ENCODE measurements at places on chromosomes 3 and 15. TPM values are rescaled to one million over a fixed set of nuclear protein-coding genes. Genes with fewer than 3 reads are reported as not detected.

DNA sequence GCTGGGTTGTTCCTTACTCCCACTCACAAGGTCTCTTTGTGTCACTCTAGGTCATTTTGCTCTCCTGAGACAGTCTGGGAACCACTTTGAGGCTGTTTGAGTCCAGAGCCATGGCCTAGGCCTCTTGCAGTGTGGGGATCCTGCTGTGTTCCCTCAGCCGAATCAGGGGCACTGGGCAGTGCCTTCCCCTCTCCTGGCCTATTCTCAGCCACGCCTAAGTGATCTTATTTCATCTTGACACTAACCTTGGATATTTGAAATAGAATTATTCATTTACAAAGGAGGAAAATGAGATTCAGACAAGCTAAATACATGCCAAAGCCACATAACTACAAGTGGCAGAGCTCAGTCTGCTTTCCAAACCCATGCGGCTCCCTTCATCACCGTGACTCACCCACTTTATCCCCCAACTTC lies 557.2 kb upstream of the TBL1XR1 start:
- no peak for DNase-seq

MRPL46 gene
- 43.1 TPM for total RNA-seq

SAMD7 gene
- not detected for total RNA-seq

CASR gene
- not detected for total RNA-seq

- no peak for DNase-seq
Measured at GRCh38 chr3:86794361-86795065, 196.4 kb downstream of the VGLL3 start.

DNA sequence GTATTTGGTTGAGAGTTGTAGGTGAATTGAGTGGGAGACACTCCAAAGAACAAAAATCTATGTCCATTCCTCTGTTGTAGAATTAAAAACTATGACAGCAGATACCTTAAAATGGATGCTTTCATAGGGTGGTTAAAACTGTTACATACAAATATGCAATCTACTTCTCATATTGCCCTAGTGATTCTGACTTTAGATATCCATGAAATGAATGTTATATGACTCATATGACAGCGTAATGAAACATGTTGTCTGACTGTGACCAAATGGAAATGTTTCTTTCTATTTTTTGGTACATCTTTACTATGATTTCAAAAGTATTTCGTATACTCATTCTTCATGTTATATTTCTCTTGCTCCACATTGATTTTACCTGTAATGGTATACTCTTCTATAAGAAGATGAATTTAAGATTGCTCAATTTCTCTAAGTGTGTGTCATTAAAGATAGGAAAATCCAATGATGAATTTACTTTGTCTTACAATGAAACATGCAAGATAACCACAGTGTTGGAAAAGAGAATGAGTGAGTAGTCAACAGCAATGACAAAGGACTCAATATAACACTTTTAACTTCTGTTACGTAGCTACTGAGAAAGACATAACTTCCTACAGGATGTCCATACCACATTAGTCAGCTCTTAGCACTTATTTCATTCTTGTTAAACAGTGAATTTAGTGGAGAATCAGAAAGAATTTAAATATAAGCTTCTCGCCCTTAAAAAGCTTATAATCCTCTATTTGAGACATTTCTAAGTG lies 79.3 kb upstream of the LSAMP start:
- DNase-seq: no peak

RLBP1 gene
- total RNA-seq: not detected

MEX3B gene
- 2.4 TPM for total RNA-seq

- DNase-seq: no peak
Measured at GRCh38 chr3:49025005-49025792, 3.3 kb downstream of the NDUFAF3 start.

PSMD6 gene
- 150 TPM for total RNA-seq

CLDN16 gene
- not detected for total RNA-seq

DNA sequence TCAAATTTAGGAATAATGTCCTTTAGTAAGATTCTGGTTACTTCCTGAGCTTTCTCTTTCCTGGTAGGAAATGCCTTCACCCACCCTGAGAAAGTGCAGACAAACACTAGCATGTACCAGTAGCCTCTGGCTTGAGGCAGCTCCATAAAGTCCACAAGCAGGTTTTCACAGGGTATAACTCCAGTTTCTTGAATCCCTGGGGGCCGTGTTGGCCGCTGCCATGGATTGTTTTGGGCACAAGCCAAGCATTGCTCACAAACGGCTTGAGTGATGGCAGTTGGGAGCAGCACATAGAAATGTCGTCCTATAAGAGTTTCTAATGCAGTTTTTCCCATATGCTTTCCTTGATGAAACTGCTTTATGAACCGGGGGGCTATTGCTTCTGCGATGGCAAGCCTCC lies 164.1 kb downstream of the STXBP5L start:
- no peak for DNase-seq

DNA sequence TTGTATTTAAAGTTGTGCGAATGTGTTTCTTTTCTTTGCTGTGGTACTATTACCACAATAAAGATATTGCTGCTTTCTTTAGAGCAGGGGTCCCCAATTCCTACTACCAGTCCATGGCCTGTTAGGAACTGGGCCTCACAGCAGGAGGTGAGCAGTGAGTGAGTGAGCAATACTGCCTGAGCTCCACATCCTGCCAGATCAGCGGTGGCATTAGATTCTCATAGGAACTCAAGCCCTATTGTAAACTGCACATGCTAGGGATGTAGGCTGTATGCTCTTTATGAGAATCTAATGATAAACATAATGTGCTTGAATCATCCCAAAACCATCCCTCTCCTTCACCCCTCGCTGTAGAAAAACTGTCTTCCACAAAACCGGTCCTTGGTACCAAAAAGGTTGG lies 41.6 kb downstream of the DMXL2 start:
- no peak for DNase-seq

P3H2 gene
- total RNA-seq: 0.89 TPM

DNA sequence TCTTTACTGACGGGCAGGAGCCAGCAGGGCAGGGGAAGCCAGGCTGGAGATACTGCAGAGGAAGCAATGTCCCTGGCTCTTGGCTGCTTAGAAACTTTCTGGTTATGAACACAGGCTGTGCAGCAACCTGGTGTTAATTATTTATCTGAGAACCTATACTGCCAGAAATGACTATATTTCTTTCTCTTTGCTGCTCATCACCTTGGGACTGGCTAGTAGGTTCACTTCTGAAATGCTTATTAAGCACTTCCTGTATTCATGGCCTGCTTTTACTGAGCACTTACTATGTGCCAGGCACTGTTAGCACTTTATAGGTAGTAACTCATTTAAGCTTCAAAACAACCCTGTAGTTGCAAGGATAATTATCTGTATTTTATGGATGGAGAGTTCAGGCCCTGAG lies 57.6 kb downstream of the RAB11A start:
- no peak for DNase-seq

CA12 gene
- 1.7 TPM for total RNA-seq

PRSS50 gene
- not detected for total RNA-seq

Data from gastrocnemius medialis (tissue), 4 donors.